ENCODE measurements at places on chromosomes 12 and 14. TPM values are rescaled to one million over a fixed set of nuclear protein-coding genes. Genes with fewer than 3 reads are reported as not detected.

Gene KRT5
- total RNA-seq = 55.4 TPM

Gene ZFHX2
- 0.32 TPM for total RNA-seq

Gene HSPA2
- 50.8 TPM for total RNA-seq

Gene ZBTB42
- 3.5 TPM for total RNA-seq

Gene NPFF
- not detected for total RNA-seq

Gene CCDC177
- total RNA-seq = 0.05 TPM

Gene TPH2
- not detected for total RNA-seq

Gene AGAP2
- 1.4 TPM for total RNA-seq

Gene TAS2R43
- 23.7 TPM for total RNA-seq

Gene GNB3
- total RNA-seq = 2.5 TPM

Gene CIROP
- total RNA-seq = not detected

Gene KRT73
- total RNA-seq = 0.11 TPM

Gene CRIP1
- total RNA-seq = 9.4 TPM

Gene ADGRD1
- 60.1 TPM for total RNA-seq

Gene OR4L1
- total RNA-seq = not detected

Gene PROX2
- not detected for total RNA-seq

Gene INHBC
- total RNA-seq = not detected

Gene SLCO1B1
- total RNA-seq = not detected

Gene SLC6A13
- total RNA-seq = 0.53 TPM

Gene NEUROD4
- total RNA-seq = 0.11 TPM
